ENCODE measurements at places on chromosomes 12 and 14.
A peak's percentile ranks its signal among the peaks of the same experiment; 100 is the strongest.

GRCh38 chr14:60643141-60643462, 6.2 kb downstream of the SIX1 start:
- no peak for DNase-seq

DNA sequence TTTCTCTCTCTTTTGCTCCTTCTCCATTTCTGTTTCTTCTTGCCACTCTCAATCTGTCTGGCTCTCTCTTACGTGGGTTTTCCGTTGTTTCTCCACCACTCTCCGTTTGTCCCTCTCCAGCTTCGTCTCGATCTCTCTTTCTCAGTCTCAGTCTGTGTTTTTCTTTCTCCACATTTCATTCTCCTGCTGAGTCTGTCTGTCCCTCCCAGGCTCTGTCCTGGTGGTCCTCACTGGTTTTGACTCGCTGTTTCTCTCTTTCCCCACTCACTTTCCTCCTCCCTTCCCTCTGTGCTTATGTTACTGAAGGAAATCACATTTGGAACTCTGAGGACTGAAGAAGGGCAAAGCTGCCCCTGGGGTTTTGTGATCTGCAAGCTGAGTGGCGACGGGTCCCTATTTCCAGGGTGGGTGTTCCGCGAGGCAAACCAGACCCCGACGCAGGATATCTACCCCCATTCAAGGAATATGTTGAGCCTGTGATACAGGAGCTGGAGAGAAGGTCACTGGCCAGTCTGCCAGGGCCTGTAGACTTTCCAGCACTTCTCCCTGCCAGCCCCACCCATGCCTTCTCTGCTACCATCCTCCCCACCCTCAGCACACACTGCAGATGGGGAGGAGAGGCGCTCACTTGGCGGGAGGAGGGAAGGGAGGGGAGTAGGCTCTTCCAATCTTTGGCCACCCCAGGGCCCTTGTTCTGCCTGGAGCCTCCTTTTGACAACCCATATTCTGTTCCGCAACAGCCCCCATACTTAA, 102.7 kb upstream of the MAP1LC3B2 start:
- DNase-seq: peak; percentile 28

- DNase-seq: no peak
These were observed 19.9 kb downstream of the ETV6 start for GRCh38 chr12:11669348-11669747.

- no peak for DNase-seq
These were observed 222.6 kb downstream of the NUAK1 start for GRCh38 chr12:105915997-105916759.

DNA sequence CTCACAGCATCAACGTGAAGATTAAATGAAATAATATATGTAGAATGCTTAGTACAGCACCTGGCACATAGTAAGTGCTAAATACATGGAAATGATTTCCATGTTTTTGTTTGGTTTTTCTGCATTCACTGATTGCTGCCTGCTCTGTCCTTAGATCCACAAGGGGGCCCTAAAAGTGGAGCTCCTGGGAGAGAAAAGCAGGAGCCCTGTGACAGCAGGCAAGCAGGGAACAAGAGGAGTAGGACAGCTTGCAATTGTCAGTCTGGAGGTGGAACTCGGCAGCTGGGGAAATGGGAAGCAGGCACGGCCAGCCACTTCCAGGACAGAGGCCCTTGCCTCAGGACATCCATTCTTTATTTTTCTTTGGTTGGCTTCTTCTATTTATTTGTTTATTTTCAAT, 292.9 kb downstream of the BMP4 start:
- peak; percentile 9 for DNase-seq

GRCh38 chr12:43008953-43009845, 419.7 kb upstream of the PRICKLE1 start:
- DNase-seq: no peak

DNA sequence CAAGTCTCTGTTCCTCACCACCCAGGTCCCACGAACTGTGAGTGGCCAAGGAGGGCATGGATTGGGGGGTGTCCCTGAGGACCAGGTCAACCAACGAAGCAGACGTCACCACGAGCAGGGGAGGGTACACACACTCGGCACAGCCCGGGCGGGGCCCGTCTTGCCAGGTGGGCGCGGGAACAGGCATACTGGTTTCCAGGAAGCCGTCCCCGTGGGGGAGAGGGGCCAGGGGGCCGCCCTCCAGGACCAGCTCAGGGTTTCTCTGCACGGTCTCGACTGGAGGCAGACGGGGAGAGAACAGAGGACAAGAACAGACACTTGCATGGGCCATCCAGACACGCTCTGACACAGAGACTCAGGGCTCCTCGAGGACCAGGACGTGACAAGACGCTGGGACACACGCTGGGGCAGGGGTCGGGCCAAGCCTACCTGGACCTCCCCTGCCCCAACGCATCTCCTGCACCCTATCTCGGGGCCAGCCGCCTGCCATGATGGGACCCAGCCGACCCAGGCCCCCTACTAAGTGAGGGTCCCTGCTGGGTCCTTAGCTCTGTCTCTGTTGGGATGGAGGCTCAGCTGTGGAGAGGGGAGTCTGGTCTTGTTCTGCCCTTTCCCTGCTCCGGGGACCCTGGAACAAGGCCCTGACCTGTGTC, 11.3 kb downstream of the ARL6IP4 start:
- no peak for DNase-seq

- DNase-seq: no peak
These were observed 31.3 kb downstream of the FBXO34 start for GRCh38 chr14:55302367-55303124.

GRCh38 chr12:9406564-9407424, 198.6 kb upstream of the PZP start:
- no peak for DNase-seq

DNA sequence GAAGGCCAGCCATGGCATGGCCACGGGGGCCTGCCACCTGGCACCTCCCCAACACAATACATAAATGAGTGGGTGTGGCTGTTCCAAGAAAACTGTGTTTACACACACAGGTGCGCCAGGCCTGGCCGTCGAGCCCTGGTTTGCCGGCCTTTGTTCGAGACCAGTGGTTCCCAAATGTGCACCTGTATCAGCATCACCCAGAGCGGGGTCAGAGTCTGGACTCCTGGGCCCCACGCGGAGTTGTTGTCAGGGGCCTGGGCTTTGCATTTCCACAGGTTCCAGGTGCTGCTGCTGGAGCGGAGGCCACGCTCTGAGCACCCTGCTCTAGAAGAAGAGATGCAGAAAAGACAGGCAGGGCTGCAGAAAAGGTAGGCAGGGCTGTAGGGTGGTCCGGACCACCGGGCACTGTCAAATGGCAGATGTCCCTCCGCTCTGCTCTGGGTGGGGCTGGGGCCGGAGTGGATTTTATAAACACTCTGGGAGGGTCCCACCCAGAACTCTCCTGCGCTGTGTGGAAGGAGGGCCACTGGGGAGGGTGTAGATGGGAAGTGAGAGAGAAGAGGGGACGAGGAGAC, 4.2 kb upstream of the ASPG start:
- DNase-seq: no peak

- peak; percentile 42 for DNase-seq
These were observed 1.1 kb upstream of the HEBP1 start for GRCh38 chr12:13000925-13001774.

DNA sequence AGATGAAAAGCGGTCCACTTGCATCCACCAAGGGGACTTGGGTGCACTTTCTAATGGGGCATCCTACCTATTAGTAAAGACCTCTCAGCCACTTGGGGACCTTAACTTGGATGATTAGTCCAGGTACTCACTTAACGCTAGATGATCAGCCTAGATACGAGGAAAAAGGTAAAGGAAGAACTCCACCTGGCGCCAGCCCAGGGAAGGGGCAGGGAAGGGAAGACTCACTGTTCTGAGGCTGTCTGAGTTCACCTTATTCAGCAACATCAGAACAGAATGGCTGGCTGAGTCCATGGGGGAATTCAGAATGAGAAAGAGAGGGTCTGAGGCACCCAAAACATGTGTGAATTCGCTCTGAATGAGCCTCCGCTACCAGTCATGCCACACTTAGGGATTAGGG, 7.1 kb downstream of the IL22 start:
- DNase-seq: no peak

DNA sequence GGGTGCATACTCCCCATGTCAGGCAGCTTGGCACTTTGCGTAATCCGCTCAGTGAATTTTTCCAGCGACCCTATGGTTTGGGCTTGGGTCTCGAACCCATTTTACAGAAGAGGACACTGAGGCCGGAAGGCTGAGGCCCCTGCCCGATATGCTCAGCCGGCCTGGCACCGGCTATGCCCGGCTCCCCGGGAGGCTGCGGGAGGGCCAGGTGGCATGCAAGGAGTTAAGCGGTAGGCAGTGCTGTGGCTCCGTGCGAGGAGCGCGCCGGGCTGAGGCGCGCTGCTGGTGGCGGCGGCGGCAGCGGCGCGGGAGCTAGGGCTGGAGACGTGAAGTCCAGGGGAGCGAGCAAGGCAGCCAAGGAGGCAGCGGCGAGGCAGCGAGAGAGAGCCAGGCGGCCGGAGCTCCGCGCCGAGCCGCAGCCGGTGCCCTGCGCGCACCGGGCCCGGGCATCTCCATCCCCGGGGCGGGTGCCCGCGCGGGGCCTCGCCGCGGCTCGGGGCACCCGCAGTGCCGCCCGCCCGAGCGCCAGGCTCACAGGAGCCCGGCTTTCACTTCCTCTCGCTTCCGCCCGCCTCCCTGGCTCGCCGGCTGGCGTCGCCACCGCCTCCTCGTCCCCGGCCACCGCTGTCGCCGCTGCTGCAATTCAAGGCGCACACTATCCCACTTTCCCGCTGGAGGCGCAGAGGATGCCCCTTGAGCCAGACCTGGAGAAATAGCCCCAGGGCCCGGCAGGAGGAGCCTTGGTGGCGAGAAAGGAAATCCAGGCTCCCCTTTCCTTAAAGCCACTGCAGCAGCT, at the start of gene WSCD2:
Gene WSCD2 (plus strand): TSS at position 272 of the 796 bp plus-strand sequence. CDS start 66,545 bp downstream, outside the sequence.
- DNase-seq: no peak

GRCh38 chr12:10268037-10268436, 39.6 kb upstream of the KLRD1 start:
- DNase-seq: no peak

- DNase-seq: no peak
These were observed 175.1 kb upstream of the GZMB start for GRCh38 chr14:24809135-24809534.

DNA sequence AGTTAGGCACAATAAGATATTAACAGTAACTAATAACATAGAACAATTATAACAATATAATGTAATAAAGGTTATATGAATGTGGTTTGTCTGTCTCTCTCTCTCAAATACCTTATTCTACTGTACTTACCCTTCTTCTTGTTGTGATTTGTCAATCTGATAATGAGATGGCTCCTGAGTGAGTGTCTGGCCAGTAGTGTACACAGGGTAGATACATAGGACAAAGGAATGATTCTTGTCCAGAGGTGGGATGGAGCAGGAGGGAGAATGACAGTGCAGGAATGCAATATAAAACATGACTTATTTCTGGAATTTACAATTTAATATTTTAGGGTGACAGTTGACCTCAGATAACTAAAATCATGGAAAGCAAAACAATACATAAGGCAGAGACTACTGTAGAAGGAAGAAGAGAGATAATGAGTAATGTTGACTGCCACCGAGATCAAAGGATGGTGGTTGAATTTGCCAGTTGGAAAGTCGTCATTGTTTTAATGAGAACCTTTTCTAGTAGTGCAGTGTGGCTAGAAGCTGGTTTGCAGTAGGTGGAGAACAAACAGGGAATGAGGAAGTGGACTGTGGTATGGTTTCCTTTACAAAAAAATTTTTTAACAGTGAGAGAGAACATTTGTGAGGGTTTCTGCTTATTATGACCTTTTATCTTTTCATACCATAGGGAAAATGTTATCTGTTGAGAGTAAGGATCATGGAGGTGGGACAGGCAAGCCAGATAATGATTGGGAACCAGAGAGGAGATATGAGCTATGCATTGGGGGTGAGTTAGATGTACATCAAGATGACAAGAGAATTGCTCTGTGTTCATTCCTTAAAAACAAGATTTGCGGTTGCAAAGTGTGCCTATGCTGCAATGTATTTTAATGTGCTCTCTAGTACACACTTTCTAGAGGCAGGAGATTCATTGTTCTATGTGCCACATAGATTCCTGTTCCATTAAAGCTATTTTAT, 458.3 kb downstream of the BTG1 start:
- DNase-seq: peak; percentile 30

DNA sequence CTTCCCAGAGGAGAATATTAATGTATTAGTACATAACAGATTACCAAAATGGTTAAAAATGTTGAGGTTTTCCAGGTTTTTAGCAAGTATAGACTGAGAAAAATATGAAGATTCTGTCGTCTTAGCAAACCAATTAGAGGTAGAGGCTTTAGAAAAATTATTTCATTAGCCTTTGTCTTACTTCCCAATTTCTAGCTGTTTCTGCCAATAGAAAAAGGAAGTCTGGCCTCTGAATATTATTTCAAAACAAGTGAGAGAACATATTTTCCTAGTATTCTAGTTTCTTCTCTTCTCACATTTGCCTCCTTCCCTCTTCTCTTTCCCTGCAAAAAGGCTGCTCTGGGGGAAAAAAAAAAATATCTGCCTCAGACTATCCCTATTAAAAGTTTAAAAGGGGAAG, 16.4 kb downstream of the IPO8 start:
- DNase-seq: no peak

DNA sequence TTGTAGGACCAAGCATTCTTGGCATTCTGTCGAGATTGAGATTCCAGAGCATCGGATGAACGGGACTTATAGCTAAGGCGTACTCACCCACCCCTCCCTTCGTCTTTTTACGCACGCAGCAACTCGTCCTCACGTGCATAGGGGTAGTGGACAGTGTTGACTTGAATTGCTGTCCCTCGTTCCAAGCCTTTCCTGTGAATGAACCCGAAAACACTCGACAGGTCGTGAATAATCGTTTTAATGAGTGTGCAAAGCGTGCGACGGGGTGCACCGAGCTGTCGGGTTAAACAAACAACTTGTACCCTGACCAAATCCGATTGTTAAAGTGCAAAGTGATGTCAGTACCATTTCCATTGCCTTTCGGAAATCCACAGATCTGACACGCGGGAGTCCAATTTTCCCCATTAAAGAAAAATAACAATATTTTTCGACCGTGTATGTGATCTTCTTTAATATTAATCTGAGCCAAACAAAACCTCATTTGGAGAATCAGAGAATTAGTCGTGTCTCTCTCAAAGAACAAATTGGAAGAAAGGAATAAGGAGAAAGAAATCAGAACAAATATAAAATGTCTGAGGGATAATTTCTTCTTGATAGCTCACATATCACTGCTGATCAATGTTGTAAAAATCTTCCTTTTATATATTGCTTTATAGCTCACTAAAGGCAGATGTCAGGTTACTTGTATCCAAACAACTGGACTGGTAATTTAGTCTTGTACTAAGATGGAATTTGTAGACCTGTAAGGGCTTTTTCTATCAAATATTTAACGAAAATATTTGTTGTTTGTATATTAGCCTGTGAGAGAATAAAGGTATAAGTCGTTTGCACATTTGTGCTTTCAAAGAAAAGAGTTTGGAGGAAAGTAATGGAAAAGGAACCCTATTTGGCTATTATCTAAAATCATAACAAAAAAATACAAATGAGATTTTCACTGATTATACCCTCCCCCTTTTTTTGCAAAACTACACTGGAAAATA, 11.8 kb downstream of the FOXG1 start:
- DNase-seq: no peak

DNA sequence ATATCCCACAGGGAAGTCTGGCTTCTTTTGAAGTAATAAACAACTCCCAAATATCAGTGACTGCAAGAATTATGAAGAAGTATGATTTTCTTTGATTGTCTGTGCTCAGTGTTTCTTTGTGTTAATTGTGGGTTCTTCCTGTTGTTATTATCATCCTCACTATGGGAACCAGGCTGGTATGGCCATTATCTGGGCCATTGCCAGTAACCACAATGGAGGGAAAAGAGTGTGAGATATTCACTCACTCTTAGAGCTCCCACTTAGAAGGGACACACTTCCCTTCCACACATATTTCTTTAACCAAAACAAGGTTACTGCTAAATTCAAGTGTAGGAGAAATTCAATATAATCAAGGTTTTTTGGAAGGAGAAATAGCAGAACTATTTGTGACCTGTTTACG, 503.7 kb downstream of the SLC6A15 start:
- no peak for DNase-seq

- DNase-seq: peak; percentile 78
These were observed 3.7 kb upstream of the NECAP1 start for GRCh38 chr12:8078398-8078797.
